ENCODE measurements at places on chromosomes 5 and 9. TPM values are rescaled to one million over a fixed set of nuclear protein-coding genes. Genes with fewer than 3 reads are reported as not detected.

Gene PCDHGA11
- polyA plus RNA-seq: 3.2 TPM

Gene NXNL2
- 0.63 TPM for polyA plus RNA-seq

Gene TGFBR1
- polyA plus RNA-seq: 26.9 TPM

Gene EPB41L4B
- 11.7 TPM for polyA plus RNA-seq

Gene C5orf46
- 1.1 TPM for polyA plus RNA-seq

Gene FYB1
- 5.2 TPM for polyA plus RNA-seq

Data from right lung (tissue), 10 donors.